ENCODE measurements at places on chromosomes 3 and 15. TPM values are rescaled to one million over a fixed set of nuclear protein-coding genes. Genes with fewer than 3 reads are reported as not detected.

Gene CHRM5
- not detected for total RNA-seq

Gene PPARG
- total RNA-seq: 61.6 TPM

Gene GRK7
- total RNA-seq: not detected

Gene CTXN2
- total RNA-seq: 0.16 TPM

Gene ASB14
- total RNA-seq: not detected

Gene ZDHHC19
- total RNA-seq: not detected

Gene CSTA
- 1.8 TPM for total RNA-seq

Gene SPESP1
- total RNA-seq: 0.29 TPM

Gene TOPAZ1
- total RNA-seq: not detected

GRCh38 chr3:24315356-24315755, 179.3 kb downstream of the THRB start:
- no peak for DNase-seq

DNA sequence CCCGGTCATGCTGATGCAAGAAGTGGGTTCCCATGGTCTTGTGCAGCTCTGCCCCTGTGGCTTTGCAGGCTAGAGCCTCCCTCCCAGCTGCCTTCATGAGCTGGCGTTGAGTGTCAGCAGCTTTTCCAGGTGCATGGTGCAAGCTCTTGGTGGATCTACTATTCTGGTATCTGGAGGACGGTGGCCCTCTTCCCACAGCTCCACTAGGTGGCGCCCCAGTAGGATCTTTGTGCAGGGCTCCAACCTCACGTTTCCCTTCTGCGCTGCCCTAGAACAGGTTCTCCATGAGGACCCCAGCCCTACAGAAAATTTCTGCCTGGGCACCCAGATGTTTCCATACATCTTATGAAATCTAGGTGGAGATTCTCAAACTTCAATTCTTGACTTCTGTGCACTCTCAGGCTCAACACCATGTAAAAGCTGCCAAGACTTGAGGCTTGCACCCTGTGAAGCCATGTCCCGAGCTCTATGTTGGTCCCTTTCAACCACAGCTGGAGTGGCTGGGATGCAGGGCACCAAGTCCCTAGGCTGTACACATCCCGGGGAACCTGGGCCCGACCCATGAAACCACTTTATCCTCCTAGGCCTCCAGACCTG, 238.4 kb upstream of the MDFIC2 start:
- DNase-seq: peak; percentile 77

DNA sequence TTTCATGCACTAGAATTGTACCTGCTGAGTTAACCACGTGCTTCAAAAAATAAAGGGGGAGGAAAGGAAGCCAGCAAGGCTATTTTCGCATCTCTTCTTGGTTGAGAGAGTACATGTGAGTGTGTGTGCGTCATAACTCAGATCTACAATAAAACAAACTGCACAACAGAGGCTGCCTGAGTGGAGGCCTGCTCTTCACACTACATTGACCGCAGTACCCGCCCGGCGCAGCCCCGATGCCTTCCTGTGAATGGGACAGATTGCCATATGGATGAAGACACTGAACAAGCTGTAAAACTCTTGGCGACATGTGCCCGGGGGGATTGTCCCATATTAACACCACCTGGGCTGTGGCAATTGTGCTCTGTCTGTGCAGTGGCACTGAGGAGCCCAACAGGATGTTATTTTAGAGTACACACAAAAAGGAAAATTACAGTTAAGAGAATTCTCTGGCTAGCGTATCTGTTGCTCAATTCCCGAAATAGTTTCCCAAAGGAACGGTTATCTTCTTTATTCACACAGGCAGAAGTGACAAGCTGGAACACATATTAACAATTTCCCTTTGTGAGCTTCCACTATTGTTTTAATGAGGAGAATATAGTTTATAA, 551.5 kb downstream of the FOXP1 start:
- no peak for DNase-seq

DNA sequence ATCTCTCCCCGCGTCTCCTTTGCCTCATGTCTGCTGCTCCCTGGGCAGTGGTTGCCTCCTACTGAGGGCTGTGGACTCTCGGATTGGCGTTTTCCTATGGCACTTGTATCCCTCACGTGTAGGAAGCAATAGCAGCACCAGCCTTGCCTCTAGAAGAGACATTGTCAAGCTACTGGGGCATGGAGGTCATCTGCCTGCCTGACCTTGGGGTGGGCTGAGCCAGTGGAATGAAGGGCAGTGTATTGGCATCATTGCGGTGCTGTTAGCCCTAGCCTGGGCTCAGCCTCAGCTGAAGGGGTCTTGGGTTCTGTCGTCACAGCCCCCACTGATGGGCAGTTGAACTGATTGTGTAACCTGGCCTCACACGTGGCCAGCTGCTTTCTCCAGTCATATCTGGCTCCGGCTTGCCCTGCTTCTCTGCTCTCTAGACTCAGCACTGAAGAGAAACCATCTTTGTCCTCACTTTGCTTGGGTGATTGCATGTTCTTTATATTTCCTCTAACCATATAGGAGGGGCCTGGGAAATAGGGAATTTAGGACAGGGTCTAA, 8.1 kb downstream of the ABCF3 start:
- no peak for DNase-seq

- no peak for DNase-seq
Observed at GRCh38 chr3:114111060-114111770, 54.7 kb downstream of the QTRT2 start.

DNA sequence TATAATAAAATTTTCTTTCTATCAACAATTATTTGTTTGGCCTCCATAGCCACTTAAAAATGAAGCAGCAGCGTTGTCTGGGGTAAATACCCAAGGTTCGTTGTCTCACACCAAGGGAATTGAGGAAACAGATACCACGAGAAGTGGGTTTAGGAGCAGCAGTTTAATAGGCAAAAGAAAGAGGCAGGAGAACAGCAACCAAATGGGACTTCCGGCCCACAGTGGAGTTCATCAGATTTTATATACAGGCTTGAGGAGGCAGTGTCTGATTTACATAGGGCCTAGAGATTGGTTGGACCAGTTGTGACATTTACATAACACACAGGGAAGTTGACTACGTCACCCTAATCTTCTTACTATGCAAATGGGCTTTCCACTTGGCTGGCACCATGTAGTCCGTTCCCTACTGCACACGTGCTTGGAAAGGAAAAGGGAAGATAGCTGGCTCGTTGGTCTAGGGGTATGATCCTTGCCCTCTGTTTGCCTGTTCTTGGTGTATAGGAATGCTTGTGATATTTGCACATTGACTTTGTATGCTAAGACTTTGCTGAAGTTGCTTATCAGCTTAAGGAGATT, 61.5 kb upstream of the SETMAR start:
- no peak for DNase-seq

GRCh38 chr3:32018757-32019564, 37.4 kb downstream of the ZNF860 start:
- no peak for DNase-seq

GRCh38 chr15:69515926-69516325, 63.3 kb downstream of the RPLP1 start:
- no peak for DNase-seq

- peak; percentile 17 for DNase-seq
Observed at GRCh38 chr3:124034016-124034843, 42.3 kb upstream of the ROPN1 start.

- DNase-seq: peak; percentile 82
Observed at GRCh38 chr15:68818066-68818768, 2.5 kb downstream of the ANP32A start.

DNA sequence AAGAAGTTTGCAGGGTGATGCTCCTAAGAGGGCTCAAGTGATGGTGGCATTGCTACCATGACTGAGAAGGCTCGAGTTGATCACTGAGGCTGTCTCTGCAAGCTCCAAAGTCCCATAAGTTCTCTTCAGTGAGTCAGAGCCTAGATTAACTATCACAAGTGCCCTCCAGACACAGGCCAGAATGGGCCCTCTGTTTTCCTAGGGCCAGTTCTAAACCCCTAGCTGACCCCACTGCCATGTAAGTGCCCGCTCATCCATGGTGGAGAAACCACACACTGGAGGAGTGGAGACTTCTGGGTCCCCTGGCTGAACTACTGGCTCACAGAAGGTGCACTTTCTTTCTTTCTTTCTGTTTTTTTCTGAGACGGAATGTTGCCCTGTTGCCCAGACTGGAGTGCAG, 87.6 kb upstream of the WNT5A start:
- DNase-seq: no peak

- no peak for DNase-seq
Observed at GRCh38 chr3:122515870-122516269, 1.1 kb upstream of the KPNA1 start.

DNA sequence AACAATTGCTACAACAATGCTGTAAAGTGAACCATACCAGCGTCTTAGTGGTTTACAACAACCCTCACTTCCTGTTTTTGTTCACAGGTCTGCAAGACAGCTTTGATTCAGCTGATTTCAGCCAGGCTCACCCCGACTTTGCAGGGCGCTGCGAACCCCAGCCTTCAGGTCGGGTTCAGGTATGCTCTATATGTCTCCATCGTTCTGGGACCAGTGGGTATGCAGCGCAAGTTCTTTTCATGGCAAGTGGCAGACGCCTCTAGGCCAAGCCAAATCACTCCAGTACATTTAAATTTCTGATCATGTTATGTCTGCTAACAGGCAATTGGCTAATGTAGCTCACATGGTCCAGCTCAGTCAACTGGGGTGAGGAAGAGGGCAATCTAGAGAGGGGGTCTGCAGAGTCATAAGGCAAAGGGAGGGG, 52.4 kb upstream of the RGMA start:
- DNase-seq: peak; percentile 7

DNA sequence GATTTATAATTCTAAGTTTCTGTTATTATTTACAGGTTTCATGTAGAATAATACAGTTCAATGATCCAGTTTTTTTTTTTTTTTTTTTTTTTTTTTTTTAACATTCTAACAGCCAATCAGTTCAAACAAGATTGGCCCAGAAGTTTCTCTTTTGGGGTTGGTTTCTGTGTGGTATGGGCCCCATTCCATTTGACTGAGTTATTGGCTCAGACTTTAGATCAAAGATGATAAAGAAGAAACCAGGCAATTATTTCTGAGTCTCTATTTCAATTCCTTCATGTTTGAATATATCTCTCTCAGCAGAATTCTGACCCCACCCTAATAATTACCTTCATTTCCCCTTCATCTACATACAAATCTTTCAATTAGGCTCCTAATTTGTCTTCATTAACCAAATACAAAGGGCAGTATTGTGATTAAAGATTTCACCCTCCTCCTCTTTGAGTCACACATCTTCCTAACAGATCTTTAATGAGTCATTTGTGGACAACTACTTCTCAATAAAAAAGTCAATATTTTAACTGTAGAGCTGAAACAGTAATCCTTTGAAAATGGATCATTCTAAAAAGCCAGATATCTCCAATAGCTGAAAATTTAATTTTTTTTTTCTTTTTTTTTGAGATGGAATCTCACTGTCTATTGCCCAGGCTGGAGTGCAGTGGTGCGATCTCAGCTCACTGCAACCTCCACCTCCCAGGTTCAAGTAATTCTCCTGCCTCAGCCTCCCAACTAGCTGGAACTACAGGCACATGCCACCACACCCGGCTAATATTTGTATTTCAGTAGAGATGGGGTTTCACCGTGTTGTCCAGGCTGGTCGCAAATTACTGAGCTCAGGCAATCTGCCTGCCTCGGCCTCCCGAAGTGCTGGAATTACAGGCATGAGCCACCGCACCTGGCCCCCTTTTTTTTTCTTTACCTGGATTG, 878.8 kb downstream of the NAALADL2 start:
- DNase-seq: no peak

DNA sequence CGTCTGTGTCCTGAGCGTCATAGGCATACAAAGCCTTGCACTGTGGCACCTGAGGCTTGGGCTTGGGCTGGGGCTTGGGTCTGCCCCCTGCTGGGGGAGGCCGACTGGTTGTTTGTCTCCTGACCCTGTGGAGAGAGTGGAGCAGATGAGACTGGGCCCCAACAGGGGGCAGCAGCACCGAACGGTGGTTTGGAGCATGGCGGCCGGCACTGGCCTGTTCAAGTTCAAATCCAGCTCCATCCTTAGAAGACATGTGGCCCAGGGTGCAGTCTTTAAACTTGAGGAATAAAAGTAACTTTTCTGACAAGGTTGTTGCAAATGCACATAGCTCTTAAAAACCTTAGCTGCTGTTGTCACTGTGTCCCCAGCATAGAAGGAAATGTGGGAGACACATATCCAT, 33.3 kb downstream of the CCNB2 start:
- peak; percentile 73 for DNase-seq

GRCh38 chr15:40333922-40334492, 6.7 kb downstream of the CCDC9B start:
- DNase-seq: peak; percentile 49

DNA sequence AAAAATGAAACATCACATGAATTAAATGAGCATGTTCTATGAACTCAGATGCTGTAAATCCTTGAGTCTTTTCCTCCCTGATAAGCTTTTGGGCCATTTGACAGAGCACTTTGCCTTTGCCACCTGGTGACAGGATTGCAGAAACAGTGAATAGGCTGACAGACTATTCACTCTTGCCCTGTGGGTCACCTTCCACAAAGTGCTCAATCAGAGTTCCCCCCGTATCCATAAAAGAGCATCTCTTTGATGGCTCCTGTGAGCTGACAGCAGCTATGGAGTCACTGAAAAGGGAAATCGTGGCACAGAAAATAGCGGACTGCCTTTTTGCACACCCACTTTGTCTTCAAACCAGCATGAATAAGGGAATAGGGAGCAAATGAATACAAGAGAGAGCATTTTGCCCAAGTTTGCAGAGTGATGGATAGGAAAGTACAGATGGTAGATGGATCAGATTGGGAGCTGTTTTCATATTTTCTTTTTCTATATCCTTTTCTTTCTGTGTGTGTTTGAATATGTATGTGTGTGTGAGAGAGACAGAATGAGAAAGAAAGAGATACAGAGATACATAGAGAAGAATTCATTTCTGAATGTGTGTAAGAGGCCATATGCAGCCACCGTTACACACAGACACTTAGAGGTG, 37.8 kb upstream of the GOLM2 start:
- no peak for DNase-seq

- DNase-seq: no peak
Observed at GRCh38 chr15:98843844-98844243, 163.7 kb downstream of the PGPEP1L start.

DNA sequence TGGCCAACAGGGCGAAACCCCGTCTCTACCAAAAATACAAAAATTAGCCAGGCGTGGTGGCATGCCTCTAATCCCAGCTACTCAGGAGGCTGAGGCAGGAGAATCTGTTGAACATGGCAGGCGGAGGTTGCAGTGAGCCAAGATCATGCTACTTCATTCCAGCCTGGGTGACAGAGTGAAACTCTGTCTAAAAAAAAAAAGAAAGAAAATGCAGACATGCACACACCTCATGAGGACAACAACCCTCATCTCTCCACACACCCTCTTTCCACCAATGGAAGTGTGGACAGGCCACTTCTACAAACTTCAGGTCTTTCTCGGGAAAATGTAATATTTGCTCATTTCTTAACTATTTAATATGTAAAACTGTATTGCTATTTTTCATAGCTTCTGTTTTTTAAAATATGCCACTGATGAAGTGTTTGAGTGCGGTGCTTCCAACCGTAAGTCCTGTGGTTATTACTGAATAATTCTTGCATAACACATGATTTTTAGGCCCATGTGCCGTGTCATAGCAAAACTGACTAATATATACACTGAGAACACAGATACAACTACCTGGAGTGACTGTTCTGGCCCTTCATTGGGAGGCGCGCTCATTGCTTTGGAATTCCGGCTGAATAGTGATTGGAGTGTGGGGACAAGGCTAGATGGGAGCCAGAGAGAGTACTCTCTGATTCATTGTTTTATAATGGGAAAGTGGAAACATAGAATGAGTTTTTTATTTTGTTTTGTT, 23.1 kb downstream of the LRRC31 start:
- DNase-seq: no peak

Data from mucosa of descending colon (tissue), 3 donors.